ENCODE measurements at places on chromosomes 2 and 18.
A peak's percentile ranks its signal among the peaks of the same experiment; 100 is the strongest.

DNA sequence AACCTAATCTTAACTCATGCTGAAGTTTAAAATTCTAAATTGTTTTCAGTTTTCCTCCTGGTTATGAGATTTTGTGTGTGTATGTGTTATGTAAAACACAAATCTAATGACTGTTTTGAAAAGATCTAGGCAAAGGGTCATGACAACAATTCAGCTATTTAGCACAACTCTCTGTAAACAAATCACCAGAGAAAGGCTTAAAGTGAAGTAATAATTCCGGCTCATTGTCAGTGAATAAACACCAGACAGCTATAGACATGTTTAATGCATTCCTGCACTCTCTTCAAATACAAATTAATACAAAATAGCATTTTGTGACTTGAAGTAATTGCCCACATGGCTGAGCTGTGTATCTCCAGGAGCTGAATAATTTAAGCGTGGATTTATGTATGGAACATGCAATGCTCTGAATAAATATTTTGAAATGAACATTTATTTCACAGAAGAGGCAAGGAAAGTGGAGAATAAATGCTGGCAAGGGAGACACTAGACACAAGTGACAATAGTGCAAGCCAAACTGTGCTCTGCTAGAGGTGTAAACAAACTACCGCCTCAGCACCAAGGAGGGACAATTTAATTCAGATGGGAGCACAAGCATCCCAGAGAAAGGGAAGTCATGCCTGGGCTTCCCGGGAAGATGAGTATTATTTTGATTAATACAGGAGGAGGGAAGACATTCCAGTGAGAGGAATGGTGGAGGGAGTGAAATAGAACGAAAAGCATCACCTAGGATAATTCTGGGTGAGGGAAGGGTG lies 133.6 kb upstream of the XPO1 start:
- DNase-seq, result no peak

GRCh38 chr2:46073540-46074046 lies 223.6 kb upstream of the EPAS1 start:
- no peak for DNase-seq

DNA sequence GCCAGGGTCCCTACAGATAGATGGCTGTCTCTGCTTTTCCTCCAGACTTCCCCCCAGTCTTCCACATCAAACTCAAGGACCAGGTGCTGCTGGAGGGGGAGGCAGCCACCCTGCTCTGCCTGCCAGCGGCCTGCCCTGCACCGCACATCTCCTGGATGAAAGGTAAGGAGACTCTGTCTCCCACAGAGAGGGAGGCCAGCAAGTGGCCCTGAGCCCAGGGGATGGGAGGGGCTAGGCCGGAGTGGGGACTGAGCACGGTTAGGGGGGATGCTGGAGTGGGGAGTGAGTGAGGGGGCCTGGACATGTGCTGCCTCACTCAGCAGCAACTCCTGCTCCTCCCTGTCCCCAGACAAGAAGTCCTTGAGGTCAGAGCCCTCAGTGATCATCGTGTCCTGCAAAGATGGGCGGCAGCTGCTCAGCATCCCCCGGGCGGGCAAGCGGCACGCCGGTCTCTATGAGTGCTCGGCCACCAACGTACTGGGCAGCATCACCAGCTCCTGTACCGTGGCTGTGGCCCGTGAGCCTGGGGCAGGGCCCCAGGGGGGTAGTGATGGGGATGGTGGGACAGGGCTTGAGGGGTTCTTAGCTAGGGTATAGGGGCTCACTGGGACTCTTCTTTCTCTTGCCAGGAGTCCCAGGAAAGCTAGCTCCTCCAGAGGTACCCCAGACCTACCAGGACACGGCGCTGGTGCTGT lies 10.4 kb upstream of the GMPPA start:
- DNase-seq, result no peak

GRCh38 chr18:9105420-9105819 lies 2.9 kb downstream of the NDUFV2 start:
- no peak for DNase-seq

DNA sequence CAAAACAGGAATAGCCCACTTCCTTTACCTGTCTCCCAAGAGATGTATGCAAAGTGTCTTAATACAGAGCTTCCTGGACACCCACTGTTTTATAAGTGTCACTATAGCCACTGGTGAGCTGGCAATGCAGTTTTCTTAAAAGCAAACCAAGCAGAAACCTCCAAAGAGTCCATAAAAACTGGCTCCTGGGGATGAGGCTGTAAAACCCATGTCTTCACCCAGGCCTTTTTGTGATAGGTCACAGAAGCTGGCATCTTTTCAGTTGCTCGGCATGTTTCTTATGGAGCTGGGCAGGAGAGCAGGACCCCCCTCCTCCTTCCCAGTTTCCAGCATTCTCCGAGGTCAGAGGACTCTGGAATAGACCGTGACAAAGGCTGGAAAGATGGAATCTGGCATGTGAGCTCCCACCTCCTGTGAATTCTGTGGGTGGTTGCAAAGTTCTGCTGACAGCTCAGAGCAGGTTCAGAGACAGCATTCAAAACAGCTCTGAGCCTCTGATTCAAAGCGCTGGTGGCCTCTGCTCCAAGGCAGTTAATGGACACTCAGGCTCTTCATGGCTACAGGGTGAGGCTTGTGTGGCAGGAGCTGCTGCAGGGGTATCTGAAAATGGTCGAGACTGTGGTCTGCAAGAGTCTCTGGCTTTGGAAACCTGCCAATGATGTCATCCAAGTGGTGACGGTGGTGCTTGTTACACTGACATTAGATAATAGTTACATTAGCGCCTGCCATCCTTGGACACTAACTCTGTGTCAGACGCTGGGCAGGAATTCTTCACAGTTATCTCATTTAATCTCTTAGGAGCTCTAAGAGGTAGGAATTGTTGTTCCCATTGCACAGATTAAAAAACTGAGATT lies 283.4 kb downstream of the CLIP4 start:
- DNase-seq, result no peak

GRCh38 chr2:152676461-152676860 lies 40.8 kb downstream of the PRPF40A start:
- DNase-seq, result no peak

GRCh38 chr2:230828272-230828961 lies 36.3 kb upstream of the ITM2C start:
- DNase-seq, result peak; percentile 67

GRCh38 chr2:24111407-24111901 lies 11.7 kb downstream of the PFN4 start:
- no peak for DNase-seq

DNA sequence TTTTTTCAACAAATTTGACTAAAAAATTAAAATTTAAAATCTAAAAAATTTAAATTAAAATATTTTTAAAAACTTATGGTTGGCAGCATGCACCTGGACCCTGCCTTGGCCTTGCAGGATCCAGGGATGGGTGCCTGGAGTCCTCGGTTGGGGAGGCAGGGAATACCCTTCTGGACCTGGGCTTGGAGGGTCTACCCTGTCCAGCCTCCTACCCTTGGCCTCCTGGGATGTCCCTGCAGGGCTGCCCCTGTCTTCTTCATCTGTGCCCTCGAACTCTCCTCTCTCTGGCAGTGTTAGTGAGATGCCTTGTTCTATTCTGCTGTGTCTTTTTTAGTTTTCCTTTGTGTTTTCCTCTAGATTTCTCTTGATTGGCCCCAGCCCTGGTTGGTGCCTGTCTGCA lies 68.9 kb upstream of the HAAO start:
- no peak for DNase-seq

- DNase-seq, result peak; percentile 26
Observed at GRCh38 chr2:202643012-202643858, 8.5 kb downstream of the FAM117B start.

- no peak for DNase-seq
Observed at GRCh38 chr2:127101756-127102477, 5.0 kb downstream of the BIN1 start.

DNA sequence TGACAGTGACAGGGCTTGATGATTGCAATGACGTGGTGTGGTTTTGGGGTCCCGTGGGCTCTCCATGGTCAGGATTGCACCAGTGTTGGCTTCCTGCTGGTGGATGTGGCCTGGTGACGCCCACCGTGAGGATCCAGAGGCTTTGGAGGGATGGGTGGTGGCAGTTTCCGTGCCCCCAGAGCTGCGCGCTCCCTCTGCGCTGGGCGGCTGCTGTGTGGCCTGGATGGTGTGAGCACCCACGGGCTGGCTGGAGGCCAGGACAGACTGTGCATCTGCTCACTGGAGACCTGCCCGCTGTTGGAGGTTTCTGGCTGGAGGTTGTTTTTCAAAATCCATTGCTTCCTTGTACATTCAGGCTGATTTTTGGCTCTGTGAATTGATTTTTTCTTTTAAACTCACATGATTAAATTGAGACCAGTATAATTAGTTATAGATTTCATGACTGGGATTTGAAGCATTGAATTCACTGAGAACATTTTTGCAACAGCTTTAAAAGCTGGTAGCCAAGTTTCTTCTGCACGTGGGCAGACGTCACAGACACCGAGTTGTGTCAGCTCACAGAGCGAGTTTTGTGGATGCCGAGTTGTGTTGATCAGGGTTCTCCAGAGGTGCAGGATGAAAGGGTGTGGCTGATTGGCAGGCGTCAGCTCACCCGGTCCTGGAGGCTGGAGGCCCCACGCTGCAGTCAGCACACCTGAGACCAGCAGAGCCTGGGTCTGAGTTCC lies 72.7 kb downstream of the KCNG2 start:
- no peak for DNase-seq

DNA sequence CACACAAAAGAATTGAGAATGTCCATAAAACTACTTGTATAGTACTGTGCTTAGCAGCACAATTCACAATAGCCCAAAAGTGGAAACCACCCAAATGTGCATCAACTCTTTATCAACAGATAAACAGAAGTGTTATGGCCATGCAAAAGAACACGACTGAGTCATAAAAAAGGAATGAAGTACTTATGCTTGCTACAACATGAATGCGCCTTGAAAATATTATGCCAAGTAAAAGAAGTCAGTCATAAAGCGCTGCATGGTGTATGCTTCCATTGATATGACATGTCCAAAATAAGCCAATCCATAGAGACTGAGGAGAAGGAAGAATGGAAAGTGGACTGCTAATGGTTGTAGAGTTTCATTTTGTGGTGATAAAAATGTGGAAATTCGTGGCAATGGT lies 12.1 kb upstream of the MAP2 start:
- DNase-seq, result no peak

GRCh38 chr2:31269087-31269486 lies 35.1 kb downstream of the EHD3 start:
- no peak for DNase-seq

DNA sequence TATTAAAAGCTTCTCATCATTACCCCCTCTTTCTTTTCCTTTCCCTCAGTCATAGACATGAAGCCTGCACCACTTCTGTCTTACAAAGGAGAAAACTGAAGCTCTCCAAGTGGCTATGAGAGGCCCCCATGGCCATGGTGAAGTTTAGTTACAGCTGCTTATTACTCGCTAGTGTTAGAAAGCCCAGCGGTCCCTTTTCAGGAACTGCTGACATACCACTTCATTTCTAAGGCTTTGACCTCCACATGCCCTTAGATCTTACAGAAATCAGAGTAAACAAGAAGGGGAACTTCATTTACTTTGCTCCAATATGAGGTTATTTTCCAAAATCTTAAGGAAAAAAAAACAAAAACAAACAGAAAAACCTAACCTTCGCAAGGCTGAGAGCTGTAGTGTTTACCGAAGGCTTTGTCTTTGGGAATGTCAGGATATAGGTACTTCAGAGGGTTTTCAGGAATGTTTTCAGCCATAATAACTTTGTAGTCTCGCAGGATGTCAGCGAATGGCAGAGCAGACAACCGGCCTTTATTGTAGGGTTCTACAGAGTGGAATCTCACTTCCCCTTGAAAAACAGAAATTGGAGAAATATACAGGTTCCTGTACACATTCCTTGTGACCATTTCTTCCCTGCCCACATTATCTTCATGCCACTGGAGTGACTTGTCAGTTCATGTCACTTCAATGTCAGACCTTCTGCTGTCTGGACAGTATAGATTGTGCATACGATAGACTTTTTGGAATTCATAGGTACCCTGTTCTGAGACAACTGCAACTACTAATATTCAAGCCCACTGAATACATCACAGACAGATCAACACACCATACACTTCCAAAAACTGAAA lies 18.8 kb upstream of the STAT1 start:
- DNase-seq, result no peak

DNA sequence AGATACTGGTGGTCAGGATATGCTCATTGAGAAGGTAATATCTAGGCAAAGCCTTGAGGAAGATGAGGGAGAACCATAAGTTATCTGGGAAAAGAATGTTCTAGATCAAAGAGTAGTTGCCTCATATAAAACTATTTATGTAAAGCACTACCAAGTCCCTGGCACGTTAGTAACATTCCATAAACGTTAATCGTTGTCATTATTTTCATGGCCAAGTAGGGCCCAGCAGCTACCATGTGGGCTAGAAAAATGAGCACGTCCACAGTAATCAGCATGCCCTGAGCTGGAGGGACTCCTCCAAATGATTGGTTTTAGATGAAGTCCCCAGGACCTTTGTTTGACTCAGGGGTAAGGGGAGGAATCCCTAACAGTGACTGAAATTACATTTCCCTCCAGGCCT lies 32.7 kb upstream of the AFTPH start:
- DNase-seq, result no peak

- no peak for DNase-seq
Observed at GRCh38 chr2:36479406-36479805, 118.6 kb downstream of the FEZ2 start.

GRCh38 chr2:25354116-25354515 lies 12.4 kb upstream of the DNMT3A start:
- no peak for DNase-seq

DNA sequence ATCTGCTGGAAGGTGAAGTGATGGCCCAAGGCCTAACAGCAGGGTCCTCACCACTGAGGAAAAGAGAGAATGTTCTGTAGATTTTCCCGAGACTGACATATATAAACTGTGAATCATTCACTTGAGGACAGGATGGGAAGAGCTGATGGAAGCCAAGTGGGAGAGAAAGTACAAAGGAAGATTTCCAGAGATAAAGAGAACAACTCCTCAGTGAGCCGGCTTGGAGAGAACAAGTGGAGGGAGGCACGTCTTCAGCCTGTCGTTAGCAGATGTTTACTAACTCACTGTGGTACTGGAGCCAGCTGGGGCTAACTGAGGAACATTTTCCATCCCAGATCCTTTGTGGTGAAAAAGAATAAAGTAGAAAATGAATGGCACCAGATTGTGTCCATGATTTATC lies 552.9 kb upstream of the TNP1 start:
- DNase-seq, result no peak

Measured in GM13977 (cell line).